ENCODE measurements at places on chromosomes 7 and 10.

GRCh38 chr10:70359017-70359550, 23.3 kb downstream of the LRRC20 start:
- DNase-seq = no peak

GRCh38 chr10:51590818-51591217, 108.6 kb downstream of the CSTF2T start:
- no peak for DNase-seq

- no peak for DNase-seq
These were observed 21.2 kb upstream of the PRKCQ start for GRCh38 chr10:6601246-6601805.

GRCh38 chr10:88980800-88981199, 9.8 kb upstream of the FAS start:
- DNase-seq = no peak

GRCh38 chr10:51266496-51266895, 192.2 kb downstream of the PRKG1 start:
- DNase-seq = no peak

All from NCI-H187 treated with DMSO at 0.1 percent for 48 hours (cell line).